ENCODE measurements at places on chromosomes 5 and 9.

DNA sequence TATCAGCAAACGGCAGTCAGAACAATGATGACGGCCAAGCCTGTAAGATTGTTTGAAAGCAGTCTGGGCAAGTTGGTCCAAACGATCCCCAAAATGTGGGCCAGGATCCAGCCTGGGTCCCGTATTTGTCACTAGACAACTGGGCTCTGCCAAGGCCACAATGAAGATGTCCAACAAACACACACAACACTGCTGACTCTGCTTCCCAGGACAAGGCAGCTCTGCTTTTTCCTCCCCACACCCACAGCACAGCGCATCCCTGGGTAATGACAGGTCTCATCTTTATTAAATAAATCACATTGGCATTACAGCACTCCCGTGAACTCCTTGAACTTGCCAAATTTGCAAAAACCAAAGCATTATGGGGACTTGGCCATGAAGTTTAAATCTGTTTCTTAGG is 424.1 kb upstream of the ACTBL2 start:
- DNase-seq: no peak

DNA sequence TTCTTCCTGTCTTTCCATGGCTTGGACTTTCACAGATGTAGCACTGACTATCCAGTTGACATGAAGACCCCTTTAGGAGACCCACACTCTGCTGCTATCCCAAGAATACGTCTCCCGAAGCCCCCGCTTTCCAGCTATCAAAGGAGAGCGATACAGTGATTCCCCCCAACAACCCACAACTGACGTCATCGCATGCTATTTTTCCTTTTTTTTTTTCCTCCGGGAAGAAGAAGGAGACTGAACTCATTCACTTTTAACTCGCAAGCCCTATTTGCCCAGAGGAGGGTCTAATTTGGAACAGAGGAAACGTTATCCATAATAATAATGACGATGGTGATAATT is 2.1 kb downstream of the PAPPA start:
- no peak for DNase-seq

DNA sequence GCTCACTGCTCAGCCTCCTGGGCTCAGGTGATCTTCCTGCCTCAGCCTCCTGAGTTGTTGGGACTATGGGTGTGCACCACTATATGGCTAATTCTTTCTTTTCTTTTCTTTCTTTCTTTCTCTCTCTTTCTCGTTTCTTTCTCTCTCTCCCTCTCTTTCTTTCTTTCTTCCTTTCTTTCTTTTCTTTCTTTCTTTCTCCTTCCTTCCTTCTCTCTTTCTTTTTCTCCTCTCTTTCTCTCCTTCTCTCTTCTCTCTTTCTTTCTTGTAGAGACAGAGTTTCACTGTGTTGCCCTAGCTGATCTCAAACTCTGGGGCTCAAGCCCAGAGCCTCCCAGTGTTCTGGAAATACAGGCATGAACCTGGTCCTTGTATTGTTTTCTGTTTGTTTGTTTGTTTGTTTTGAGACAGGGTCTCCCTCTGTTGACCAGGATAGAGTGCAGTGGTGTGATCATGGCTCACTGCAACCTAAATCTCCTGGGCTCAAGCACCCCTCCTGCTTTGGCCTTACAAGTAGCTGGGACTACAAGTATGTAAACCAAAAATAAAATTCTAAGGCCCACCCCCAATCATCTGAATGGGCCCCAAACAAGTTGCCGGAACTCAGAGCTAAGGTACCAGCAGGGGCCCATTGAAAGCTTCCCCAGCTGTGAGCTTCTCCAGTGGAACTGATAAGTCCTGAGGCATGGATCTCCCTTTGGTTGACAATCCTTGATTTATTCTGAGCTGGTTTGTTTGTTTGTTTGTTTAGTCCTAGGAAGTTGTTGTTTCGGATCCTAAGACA is 11.9 kb upstream of the BTF3 start:
- DNase-seq: no peak

DNA sequence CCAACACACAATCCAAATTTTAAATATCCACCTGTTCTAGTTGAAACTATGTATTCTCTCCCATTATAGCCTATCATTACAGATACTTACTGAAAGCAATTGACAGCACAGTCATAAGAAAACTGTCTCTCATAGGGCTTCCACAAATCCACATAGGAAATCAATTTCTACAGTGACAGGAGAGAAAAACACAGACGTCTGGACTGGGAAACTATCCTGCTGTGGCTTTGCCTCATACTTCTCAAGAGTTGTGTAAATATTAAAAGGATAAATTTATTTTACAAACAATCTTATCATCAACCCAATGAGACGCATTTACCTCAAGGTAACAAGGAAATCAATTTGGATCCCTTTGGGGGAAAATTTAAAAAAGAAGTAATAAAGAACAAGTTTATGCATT is 517.5 kb downstream of the EFNA5 start:
- DNase-seq: no peak

GRCh38 chr9:127566351-127567001 is 45.6 kb upstream of the STXBP1 start:
- no peak for DNase-seq

GRCh38 chr5:149424371-149425315 is 45.6 kb upstream of the IL17B start:
- no peak for DNase-seq

- no peak for DNase-seq
Measured at GRCh38 chr5:1401536-1402138, 43.6 kb downstream of the SLC6A3 start.

- no peak for DNase-seq
Measured at GRCh38 chr5:149227168-149227826, 44.4 kb upstream of the AFAP1L1 start.

- DNase-seq: no peak
Measured at GRCh38 chr9:93549611-93550010, 26.8 kb upstream of the PHF2 start.

- DNase-seq: no peak
Measured at GRCh38 chr9:112031400-112031799, 134.8 kb downstream of the UGCG start.

- peak; percentile 47 for DNase-seq
Measured at GRCh38 chr5:77379558-77380061, 112.5 kb downstream of the WDR41 start.
